Kidney capillary endothelial cell (primary cell): ENCODE measurements at places on chromosomes 16 and 17.

GRCh38 chr17:48704361-48705248 lies 17.7 kb downstream of the PRAC1 start:
- no peak for DNase-seq

GRCh38 chr16:23629516-23629915 lies 11.6 kb downstream of the PALB2 start:
- no peak for DNase-seq

DNA sequence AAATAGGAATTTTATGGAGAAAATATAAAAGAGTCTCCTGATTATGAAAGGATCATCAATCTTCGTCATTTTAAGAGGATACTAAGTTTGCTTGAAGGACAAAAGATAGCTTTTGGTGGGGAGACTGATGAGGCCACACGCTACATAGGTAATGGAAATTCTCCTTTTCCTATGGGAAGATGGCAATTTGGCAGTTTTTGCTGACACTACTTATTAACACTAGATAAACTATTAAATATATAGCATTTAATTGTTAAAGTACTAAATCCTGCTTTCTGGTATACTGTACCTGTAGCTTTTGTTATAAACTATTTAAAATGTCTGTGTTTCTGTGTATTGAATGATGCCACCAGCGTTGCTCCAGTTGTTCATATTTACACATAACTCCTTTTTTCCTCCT lies 12.6 kb downstream of the ALDH3A2 start:
- no peak for DNase-seq

- DNase-seq = peak; percentile 48
Measured at GRCh38 chr17:82767041-82767754, 15.3 kb downstream of the TBCD start.

- no peak for DNase-seq
Measured at GRCh38 chr17:38443356-38444031, 15.2 kb downstream of the ARHGAP23 start.

GRCh38 chr17:57943645-57944044 lies 11.6 kb downstream of the CUEDC1 start:
- DNase-seq = no peak

GRCh38 chr17:9833922-9834321 lies 8.2 kb downstream of the GLP2R start:
- DNase-seq = no peak

DNA sequence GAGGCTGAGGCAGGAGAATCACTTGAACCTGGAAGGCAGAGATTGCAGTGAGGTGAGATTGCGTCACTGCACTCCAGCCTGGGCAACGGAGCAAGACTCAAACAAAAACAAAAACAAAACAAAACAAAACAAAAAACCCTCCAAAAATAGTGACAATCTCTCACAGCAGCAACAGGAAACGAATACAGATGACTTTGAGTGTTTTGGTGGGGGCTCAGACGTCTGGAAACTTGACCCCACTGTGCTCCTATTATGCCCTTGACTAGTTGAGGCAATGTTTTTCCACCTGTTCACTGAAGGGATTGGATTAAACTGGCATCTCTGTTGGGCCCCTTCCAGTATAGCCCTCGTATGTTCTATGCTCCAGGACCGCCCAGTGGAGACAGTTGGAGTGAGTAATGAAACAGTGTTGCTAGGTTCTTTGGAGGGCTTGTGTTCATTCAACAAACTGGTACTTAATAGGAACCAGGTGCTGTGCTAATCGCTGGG lies 167.0 kb downstream of the UTP18 start:
- DNase-seq = no peak

GRCh38 chr16:13911871-13912270 lies 8.1 kb upstream of the ERCC4 start:
- no peak for DNase-seq

DNA sequence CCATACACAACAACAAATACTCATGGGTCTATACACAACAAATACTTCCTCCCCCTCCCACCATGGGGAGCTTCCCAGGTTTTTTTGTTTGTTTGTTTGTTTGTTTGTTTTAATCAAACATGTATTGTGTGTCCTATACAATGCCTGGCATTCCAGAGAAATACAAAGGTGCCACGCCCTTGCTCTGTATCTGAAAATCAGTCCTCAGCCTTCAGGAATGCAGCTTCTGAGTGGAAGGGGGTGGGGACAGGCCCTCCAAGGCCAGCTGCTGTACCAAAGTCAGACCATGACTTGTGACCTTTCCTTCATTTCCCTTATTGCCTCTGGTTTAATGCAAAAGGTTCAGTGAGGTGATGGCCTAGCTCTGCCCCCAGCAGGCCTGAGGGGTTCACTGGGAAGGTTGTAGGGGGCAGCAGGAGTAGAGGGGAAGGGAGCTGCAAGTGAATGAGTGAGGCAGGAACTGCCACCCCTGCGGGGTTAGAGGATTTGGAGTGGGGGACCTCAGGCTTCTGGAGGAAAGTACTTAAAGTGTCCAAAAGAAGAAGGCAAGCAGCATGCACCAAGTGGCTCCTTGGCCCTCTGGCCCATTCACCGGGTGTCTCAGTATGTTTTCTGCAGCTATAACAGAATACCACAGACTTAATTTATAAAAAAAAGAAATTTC lies 105.2 kb downstream of the CLEC16A start:
- peak; percentile 33 for DNase-seq

- DNase-seq = no peak
Measured at GRCh38 chr17:27576477-27577083, 54.4 kb upstream of the LGALS9 start.

DNA sequence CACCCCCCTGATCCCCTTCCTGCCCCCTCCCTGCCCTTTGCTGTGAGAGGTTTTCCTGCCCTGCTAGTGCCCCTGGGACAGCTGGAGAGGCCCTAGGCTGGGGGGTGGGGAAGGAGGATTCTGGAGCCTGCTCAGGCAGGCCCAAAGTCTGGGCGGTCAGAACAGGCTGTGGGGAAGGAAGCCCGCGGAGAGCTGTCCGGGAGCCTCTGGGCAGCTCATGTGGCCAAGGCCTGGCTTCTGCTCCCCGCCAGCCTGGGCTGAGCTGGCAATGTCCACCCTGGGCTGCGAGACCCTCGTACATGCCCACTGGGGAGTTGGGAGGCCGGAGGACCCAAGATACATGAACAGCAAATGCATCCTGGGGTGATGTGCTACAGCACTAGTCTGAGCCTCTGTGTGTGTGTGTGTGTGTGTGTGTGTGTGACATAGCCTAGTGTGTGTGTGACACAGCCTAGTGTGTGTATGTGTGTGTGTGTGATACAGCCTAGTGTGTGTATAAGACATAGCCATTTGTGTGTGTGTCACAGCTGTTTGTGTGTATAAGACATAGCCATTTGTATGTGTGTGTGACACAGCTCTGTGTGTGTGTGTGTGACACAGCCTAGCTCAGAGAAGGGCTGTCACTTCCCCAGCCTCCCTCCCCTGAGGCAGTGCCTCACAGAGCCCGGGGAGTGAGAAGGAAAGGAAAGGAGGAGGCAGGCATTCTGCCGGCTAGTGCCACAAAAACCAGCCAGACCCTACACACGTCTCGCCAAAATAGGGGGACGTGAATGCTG lies 201.4 kb upstream of the CIBAR2 start:
- no peak for DNase-seq

DNA sequence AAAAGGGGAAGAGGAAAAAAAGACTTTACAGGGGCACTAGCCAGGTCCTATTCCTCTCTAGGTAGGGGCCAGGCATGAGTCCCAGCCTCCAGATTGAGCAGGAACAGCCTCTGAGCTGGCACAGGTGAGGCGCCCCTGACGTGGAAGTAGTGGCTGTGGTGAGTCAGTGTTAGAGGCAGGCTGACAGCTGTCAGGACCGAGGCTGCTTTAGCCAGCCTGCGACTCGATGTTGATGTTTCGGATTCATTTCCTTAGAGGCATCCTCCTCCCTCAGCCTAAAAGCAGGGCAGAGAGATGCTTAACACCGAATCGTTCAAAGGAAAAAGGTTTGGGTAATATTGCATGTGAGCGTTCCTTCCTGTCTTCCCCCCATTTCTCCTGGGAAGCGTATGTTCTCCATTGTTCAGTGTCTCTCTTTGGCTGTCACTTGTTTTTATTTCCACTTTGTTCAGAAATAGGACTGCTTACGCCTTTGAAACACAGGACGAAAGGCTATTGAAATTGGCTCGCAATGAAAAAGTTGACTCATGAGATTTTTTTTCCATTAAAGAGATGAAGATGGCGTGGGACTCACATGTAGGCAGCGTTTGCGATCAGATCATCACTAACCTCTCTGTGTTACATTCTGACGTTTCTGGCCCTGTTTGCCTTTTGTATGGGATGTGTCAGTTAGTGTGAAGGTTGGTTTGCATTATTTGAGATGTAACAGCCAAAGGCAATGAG lies 1.3 kb downstream of the KIAA0513 start:
- no peak for DNase-seq

DNA sequence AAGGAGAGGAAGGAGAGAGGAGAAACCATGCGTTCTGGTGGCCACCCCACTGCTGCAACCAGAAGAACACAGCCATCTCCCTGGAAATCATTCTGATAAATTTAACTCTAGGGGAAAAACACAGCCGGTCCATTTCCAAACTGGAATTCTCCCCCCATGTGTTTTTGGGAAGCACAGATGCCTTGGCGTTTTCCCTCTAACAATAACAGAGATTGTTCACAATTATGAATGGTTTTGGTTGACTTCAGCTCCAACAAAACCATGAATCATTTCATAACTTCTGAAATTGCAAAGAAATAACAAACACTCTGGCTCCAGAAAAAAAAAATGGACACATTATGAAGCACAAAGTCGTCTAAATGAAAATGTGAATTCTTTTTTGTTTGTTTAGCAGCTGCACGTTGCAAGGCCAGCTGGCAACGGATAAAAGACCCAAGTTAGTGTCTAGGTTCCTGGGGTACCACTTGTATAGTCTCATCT lies 46.2 kb downstream of the GNAO1 start:
- DNase-seq = no peak

- peak; percentile 26 for DNase-seq
Measured at GRCh38 chr16:83137326-83137781, 510.6 kb downstream of the CDH13 start.

- peak; percentile 55 for DNase-seq
Measured at GRCh38 chr17:7922845-7923628, 6.6 kb downstream of the KCNAB3 start.

GRCh38 chr16:50121721-50122445 lies 31.2 kb upstream of the TENT4B start:
- DNase-seq = no peak

DNA sequence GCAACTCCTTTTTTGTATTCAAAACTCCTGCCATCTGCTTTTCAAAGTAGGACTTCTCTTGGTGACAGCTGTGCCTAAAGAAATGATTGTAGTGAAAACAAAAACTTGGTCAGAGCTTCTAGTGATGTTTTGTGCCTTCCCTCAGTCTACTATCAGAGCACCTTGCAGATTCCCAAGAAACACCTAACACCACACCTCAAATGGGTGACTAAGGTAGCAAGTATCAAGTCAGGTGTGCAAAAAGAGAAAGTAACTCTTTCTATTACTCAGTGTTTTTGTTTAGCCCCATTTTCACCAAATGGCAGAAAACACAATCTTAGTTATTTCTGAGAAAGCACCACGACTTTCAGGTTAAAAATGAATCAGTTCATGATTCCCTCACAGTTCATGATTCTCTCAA lies 2.0 kb upstream of the PMFBP1 start:
- no peak for DNase-seq

DNA sequence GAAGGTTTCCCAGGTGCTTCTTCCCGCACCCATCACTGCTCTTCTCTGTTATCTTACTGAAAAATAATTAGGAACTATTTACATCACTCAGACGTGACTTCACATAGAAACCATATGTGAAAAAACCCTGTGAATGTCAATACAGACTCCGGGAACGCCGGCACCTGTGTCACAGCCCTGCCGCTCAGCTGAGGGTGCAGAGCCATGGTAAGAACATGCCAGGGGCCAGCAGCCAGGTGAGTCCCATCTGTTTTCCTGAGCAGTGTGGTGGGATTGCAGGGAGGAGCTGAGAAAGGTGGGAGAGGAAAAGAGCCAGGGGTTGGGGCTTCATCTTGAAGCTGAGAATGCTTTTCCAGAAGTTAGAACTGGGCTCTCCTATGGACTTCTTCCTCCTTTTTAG lies 13.7 kb downstream of the FOXF1 start:
- DNase-seq = no peak

GRCh38 chr16:58685084-58685449 lies 497 bp upstream of the SLC38A7 start:
- no peak for DNase-seq

DNA sequence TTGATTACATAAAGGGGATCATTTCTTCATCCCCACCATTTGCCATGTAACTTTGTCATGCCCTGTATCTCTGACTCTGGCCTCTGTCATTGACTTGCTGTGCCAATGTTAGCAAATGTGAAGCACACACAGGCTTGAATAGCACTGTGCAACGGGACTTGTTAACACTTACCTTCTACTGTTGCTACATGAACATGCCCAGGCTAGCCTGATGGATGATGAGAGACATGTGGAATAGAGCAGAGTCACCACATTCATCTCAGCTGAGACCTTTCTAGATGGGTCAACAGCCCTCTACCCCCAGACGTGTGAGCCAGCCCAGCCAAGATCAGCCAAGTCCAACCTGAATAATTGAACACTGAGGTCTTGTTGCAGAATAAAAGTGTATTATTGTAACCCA lies 162.1 kb upstream of the SALL1 start:
- no peak for DNase-seq

GRCh38 chr17:43808076-43808475 lies 24.9 kb downstream of the MPP3 start:
- DNase-seq = no peak

GRCh38 chr16:10086620-10087019 lies 95.6 kb downstream of the GRIN2A start:
- no peak for DNase-seq

GRCh38 chr16:54265575-54266107 lies 20.9 kb downstream of the IRX3 start:
- no peak for DNase-seq

GRCh38 chr17:55632236-55632635 lies 90.4 kb downstream of the TMEM100 start:
- DNase-seq = no peak

- no peak for DNase-seq
Measured at GRCh38 chr16:51649631-51650030, 498.6 kb upstream of the SALL1 start.

- no peak for DNase-seq
Measured at GRCh38 chr17:76697702-76698465, 12.9 kb downstream of the MXRA7 start.

DNA sequence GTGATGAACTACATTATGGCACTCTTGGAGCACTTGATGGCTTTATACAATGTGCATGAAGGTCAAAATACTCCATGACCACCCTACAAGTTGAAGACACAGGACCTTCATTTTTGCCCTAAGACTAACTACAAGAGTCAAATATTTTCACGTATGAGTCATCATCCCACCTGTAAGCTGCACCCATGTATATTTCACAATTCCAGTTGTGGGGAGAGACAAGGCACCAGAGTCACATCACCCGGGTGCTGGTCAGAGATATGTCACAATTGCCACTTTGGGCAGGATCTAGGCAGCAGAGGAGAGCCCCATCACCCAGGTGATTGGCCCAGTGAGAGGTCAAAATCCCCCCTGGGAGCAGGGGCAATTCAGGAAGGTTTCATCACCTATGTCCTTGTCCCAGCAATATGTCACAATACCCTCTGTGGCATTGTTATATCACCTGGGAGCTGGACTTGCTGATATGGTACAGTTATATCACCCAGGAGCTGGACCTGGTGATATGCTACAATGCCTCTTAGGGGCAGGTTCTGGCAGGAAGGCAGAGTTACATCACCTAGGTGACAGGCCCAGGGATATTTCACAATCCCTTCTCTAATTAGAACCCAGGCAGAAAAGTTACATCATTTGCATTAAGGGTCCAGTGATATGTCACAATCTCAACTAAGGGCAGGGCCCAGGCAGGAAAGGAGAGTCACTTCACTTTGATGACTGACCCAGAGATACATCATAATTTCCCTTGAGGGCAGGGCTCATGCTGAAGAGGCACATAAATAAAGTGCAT lies 1839.2 kb downstream of the TP53TG3F start:
- no peak for DNase-seq

GRCh38 chr16:733382-734207 lies 6.7 kb downstream of the HAGHL start:
- DNase-seq = no peak
